Esophagus muscularis mucosa (tissue), 4 donors: ENCODE measurements at places on chromosomes 6 and 20. TPM values are rescaled to one million over a fixed set of nuclear protein-coding genes. Genes with fewer than 3 reads are reported as not detected.

Gene GLP1R
- not detected for total RNA-seq

Gene BPIFB4
- not detected for total RNA-seq

Gene DYNLT2
- 1.4 TPM for total RNA-seq

Gene NDUFAF4
- 31.3 TPM for total RNA-seq

Gene ENTPD6
- 44.1 TPM for total RNA-seq

Gene C6orf15
- not detected for total RNA-seq

Gene HLA-DMA
- 26.0 TPM for total RNA-seq

Gene ADGRF1
- total RNA-seq = not detected

Gene PKHD1
- total RNA-seq = not detected
